ENCODE measurements at places on chromosomes 3 and 15.

GRCh38 chr15:99502182-99502581 lies 63.6 kb upstream of the MEF2A start:
- DNase-seq: no peak

GRCh38 chr3:105719791-105720190 lies 149.0 kb downstream of the CBLB start:
- no peak for DNase-seq

DNA sequence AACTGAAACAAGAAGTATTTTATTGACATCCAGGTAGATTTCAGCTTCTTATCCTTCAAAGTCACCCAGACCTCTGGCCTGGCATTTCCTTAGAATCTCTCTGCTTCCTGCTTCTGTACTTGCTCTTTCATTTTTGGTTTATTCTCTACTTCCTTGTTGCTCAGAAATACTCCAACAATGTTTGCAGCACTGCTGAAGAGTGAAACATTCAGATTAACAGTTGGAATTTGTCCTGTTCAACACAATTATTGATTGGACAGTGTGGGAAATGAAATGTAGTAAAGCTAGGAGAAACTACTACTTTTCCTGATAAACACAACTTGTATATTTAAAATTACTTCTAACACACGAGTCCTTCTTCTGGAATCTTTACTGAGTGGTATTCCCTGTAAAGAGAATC lies 81.0 kb upstream of the MEIS2 start:
- no peak for DNase-seq

DNA sequence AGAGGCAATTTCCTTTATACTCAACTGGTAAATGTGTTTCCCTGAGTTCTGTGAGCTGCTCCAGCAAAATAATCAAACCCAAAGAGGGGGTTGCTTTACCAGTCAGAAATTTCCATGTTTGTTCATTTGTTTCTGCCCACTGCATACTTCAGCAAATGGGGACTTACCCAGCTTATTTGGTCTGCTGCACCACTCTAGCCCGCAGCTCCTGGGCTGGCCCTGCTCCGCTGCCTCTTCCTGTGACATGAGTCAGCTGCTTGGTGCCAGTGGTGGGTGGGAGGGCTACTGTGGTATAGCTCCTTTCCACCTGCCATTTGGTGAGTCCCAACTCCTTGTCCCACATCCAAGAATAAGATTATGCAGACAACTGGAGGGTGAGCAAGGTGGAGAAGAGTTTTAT lies 644.2 kb downstream of the MCTP2 start:
- no peak for DNase-seq

- no peak for DNase-seq
Measured at GRCh38 chr3:87949879-87950208, 109.0 kb downstream of the CGGBP1 start.

DNA sequence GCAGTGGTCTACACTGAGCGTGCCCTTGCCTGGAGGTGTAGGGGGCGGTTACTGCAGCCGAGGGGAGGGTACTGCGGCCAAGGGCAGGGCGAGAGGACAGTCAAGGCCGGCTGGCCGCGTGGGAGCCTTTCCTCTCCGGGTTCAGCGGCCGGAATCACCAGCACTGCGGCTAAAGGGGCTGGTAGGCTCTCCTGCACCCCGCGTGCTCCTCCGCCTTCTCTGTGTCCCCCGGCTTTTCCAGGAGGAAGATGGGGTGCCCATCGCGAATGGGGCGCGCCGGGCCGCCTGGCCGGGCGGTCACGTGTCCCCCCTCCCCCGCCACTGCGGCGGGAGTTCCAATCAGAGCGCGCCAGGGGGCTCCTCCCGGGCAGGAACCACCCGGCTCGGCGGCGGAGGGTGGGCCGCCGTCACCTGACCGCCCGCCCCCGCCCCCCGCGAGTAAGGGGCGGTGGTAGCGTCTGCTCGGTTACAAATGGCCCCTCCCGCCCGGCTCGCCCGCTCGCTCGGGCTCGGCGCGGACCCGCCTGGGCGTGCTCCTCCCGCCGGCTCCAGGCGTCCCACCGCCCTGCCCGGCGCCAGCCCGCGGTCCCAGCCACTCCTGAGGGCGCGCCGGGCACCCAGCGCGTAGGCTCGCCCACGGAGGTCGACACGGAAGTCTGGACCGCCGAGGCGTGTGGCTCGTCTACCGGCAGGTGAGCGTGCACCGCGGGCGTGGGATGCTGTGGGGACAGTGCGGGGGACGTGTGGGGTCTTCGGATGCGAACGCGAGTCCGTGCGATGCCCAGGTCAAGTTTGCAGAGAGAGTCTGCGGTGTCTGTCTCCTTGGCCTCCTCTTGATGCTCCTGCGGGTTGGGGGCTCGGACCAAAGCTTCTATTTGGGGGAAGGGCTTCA lies 242.6 kb upstream of the TOPAZ1 start:
- peak; percentile 29 for DNase-seq

DNA sequence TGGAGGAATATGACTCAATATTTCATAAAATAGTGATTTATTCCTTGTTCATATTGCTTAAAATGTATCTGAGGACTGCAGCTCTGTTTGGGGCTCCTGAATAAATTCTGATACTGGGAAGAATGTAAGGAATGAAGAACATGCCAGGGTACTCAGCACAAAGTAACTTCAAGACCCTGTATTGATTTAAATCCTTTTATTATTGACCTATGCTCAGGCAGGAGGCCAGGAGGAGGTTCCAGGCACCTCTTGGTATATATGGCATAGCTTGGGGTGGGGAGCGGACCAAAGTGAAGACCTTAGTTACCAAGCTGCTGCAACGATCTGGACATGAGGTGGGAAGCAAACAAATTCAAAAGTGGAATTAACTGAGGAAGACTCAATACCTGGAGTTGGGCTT lies 142.8 kb upstream of the PEX5L start:
- no peak for DNase-seq

DNA sequence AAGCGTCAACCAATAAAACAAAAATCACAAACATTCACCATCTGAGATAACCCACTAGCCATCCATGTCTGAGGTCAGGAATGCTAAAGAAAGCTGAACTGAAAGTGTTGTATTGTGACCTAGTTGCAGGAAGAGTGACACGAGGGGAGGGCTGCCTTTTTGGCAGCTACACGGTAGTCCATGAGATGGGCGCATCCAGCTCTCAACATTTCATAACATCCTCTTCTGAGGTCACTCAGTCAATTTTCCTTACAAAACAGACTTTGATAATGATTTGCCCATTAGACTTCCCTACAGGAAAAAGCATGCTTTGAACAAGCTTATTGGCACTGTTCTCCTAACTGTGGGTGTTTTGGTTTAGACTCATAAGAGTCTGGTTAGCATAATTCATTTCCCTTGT lies 15.4 kb upstream of the SHF start:
- DNase-seq: no peak

DNA sequence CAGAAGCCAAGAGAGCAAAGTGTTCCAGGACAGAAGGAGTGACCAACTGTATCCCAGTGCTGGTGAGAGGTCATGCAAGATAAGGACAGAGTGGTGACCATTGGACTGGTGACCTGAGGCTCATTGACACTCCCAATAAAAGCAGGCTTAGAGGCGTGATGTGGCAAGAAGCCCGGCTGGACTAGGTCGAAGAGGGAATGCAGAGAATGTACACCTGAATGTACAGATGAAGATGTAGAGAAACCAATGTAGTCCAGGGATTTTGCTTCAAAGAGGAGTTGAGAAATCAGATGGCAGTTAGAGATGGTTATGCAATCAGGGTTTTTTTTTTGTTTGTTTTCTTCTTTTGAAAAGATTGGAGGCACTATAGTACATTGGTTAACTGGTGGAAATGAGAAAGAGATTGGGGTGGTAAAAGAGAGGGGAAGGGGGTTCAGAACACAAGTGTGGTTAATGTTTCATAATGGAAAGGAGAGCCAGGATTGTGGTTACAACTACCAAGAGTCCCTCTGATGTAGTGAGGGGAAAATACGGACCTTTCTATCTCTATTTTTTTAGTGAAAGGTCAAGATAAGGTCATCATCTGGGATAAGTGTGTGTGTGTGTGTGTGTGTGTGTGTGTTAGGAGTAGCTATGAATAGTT lies 23.3 kb downstream of the ST3GAL6 start:
- no peak for DNase-seq

GRCh38 chr3:16536344-16536663 lies 22.8 kb upstream of the RFTN1 start:
- DNase-seq: no peak

GRCh38 chr15:85702321-85703101 lies 92.2 kb downstream of the KLHL25 start:
- no peak for DNase-seq

- no peak for DNase-seq
Measured at GRCh38 chr3:187951452-187952190, 202.3 kb upstream of the LPP start.

DNA sequence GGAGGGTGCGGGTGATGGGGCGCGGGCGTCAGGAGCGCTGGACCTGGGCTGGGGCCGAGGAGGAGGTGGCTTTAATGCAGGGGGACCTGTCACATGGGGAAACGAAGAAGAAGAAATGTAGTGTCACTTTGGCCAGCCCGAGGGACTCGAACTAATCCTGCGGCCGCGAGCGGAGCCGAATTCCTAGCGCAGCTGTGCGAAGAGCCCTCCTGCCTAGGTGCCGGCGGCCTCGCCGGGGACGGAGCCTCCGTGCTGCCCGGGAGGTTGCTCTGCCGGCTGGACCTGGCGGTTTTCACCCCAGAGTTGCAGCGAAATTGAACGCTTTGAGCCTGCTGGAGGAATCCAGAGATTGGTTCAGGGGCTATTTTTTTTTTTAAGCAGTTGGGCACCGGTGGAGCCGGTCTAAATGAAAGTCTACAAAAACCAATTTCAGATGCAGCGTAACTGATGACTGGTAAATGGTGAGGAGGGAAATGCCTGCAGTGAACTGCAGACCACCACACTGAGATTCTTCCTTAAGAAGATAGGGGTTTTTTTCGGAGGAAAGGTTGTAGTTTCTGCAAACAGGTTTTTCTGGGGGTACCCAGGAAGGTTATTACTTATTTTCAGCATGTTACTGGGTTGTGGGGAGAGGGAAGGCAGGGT lies 662 bp downstream of the TMEM108 start:
- no peak for DNase-seq

DNA sequence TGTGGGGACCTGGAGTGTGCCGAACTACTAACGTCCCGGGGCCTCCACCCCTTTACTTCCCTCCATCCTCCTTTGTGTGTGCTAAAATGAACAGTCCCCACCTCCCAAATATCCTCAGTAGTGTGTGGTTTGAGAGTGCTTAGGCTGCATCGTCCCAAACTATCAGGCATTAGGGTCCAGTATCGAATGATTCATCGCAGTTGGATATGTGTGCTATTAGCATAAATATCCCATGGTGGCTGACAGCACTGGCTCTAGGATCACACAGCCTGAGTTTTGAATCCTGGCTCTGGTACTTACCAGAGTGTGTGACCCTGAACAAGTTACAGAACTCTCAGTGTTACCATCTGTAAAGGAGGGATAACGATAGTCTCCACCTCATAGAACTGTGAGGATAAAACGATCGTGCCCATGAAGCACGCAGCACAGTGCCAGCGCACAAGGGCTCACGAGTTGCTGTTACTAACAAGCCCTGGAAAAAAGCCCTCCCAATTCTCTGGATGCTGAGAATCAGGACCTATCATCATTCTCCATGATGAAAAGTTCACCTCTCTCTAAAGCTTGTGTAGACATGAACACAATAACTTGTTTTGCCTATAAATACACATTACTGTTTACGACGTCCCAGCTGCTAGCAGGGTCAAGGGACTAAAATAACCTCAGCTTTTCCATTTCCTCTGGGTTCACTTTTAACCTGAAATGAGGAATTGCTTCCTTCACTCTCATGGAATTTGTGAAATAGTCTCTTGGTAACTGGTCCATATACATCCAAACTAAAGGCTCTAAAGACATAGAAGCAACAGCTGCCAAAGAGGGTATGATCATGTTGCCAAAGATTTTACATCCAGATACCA lies 51.0 kb downstream of the VGLL4 start:
- DNase-seq: no peak

DNA sequence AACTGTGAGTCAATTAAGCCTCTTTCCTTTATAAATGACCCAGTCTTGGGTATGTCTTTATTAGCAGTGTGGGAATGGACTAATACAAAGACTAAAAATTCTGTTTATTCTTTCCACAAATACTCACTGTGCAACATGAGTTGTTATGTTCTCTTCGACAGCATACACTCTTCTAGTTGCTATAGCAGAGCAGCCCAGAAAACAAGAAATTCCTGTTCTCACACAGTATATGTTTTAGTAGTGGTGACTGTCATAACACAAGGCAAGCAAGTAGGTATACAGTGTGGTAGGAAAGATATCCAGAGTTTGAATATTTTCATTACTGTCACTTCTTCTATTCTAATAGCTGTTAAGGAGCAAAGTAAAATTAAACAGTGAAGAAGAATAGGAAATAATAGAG lies 453.3 kb downstream of the ROBO1 start:
- no peak for DNase-seq

GRCh38 chr3:50617096-50617791 lies at the start of gene MAPKAPK3:
TSS of gene MAPKAPK3 (plus strand) at chr3:50617151. CDS start at chr3:50617566, 415 bp downstream.
- DNase-seq: no peak

DNA sequence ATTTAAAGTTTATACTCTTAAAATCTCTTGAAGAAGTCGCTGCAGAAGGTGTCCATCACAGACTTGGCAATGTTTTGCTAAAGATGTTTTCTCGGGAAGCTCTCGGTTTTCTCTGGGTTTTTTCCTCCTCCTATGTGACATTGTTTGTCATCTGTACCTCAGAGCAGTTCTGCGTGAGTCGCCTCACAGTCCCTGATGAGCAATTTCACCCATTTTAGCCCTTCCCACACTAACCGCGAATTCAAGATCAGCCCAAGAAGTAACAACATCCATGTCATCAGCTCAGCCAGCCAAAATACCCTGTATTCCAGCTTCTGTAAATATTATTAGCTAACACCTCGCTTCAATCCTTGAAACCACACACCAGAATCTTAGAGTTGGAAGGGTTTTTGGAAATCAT lies 224.3 kb upstream of the SETMAR start:
- DNase-seq: no peak

GRCh38 chr15:100740138-100740537 lies 137.7 kb downstream of the ASB7 start:
- no peak for DNase-seq

DNA sequence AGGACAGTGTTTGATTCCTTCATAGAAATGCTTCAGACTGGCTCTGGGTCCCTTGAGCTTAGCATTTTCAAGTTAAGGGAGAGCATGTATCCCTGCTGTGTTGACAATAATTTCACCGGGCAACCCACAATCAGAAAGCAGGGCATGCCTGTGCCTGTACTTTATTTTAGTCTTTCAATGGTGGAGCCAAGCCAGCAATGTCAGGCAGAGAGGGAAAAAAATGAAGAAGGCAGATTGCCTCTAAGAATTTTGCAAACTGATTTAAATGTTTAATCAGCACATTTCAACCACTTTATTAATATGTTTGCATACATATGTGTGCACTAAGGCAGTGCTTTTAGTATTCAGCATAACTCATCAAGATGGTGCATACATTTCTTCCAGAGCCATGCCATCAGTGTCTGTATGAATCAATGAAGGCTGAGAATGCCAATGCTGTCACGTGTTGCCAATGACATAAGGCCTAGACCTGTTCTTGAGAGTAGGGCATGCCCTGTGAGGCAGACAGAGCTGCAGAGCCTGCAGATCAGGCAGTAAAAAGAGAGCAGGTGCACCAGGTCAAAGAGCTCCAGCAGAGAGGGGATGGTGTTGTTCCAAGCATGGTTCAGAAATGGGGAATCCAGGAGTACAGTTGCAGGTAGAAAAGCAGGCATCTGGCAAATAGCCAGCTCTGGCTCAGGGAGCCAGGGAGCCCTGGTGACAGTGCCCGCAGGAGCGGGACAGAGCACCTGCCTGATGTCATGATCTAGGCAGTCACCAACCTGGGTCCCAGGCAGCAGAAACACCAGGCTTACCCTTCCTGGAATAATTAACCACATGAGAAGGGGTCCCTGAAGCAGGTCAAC lies 508.5 kb downstream of the GABRG3 start:
- peak; percentile 31 for DNase-seq

GRCh38 chr3:25372167-25372566 lies 55.9 kb upstream of the RARB start:
- DNase-seq: no peak

- no peak for DNase-seq
Measured at GRCh38 chr3:174355505-174355904, 503.6 kb upstream of the NAALADL2 start.
